ENCODE measurements at places on chromosomes 2 and 18. TPM values are rescaled to one million over a fixed set of nuclear protein-coding genes. Genes with fewer than 3 reads are reported as not detected.

The ALKAL2 gene
- total RNA-seq = 2.5 TPM

The DQX1 gene
- 41.8 TPM for total RNA-seq

The TAF1B gene
- not detected for total RNA-seq

DNA sequence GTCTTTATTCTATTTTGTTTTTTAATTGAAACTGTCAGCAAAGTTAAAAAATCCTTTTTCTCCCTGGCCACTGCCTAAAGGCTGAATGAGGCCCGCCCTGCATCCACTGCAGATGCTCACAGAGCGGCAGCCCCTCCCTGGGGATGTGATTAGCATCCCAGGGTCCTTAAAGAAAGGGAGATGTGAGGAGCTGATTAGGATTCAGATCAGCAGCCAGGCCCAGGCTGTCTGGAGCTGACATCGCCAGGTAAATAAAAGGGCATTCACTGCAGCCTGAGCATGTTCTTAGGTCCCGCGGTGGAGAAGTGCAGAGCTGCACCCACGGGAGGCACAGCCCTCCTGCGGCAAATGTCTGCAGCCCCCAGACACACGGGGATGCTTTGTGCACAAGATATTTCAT is 83.8 kb downstream of the LONRF2 start:
- H3K4me3 ChIP-seq = no peak overlapping the region
- H3K27ac ChIP-seq = no peak overlapping the region
- H3K4me1 ChIP-seq = peaks cover 3% of the 10 kb centered on the region
- H3K36me3 ChIP-seq = no peaks in the 10 kb centered on the region

- no peaks in the 10 kb centered on the region for H3K27me3 ChIP-seq
- no peaks in the 10 kb centered on the region for H3K4me1 ChIP-seq
- H3K36me3 ChIP-seq = no peaks in the 10 kb centered on the region
- no peak overlapping the region for H3K27ac ChIP-seq
- no peak overlapping the region for H3K4me3 ChIP-seq
These were observed 570.3 kb downstream of the FBXO15 start for GRCh38 chr18:73577365-73577764.

DNA sequence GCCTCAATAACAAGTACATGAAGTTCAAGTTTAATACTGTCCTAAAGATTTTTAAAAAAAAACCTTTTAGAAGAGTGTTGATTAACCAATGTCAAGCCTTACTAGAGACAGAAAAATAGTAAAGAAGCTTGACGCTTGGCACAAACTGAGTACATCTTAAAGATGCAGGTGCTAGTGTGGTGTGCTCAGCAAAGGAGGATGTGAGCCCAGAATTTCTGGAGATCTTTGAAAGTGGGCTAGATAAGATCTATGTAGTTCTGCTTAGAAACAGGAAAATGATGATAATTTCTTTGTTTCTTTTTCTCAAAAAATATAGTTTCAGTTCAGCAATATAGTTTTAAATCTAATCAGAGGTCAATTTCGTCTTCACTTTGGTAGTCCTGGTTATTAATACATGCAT is 118.3 kb upstream of the KLHL14 start:
- no peak for DNase-seq
- no peak overlapping the region for H3K4me3 ChIP-seq
- no peaks in the 10 kb centered on the region for H3K27me3 ChIP-seq
- H3K27ac ChIP-seq = no peak overlapping the region
- no peaks in the 10 kb centered on the region for H3K4me1 ChIP-seq
- no peaks in the 10 kb centered on the region for H3K36me3 ChIP-seq

DNA sequence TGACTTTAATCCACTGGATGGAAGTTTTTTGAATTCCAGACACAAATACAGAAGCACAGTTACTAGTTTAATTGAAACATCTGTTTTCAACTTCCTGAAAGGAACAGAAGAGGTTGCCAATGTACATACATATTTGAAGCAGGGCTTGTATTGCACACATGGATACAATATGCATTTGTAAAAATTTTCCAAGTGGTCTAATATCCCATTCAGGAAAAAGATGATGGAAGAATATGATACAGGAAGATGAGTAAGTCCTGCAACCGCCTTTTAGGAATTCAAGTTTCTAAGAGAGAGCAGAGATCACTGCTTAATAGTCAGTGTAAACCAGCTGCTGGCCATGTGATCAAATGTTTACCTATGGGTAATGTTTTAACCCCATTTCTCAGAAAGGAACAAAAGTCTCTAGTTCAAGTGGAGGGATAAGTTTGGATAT is 265.4 kb downstream of the TRIB2 start:
- H3K36me3 ChIP-seq = no peaks in the 10 kb centered on the region
- no peaks in the 10 kb centered on the region for H3K27me3 ChIP-seq
- H3K27ac ChIP-seq = no peak overlapping the region
- no peak overlapping the region for H3K4me3 ChIP-seq
- DNase-seq = no peak

DNA sequence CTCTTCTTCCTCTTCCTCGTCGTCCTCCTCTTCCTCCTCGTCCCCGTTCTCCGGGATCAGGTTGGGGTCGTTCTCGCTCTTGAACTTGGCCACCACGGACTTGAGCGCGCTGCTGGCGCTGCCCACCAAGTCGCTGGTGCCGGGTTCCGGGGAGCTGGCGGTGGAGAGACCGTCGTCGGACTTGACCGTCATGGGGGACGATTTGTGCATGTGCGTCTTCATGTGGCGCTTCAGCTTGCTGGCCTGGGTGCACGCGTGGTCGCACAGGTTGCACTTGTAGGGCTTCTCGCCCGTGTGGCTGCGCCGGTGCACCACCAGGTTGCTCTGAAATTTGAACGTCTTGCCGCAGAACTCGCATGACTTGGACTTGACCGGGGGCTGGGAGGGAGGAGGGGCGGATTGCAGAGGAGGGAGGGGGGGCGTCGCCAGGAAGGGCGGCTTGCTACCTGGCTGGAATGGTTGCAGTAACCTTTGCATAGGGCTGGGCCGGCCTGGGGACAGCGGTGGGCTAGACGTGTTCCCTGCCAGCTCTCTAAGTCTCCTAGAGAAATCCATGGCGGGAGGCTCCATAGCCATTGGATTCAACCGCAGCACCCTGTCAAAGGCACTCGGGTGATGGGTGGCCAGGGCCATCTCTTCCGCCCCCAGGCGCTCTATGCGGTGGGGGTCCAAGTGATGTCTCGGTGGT is 91.9 kb downstream of the BCL11A start:
- no peaks in the 10 kb centered on the region for H3K36me3 ChIP-seq
- H3K27me3 ChIP-seq = no peaks in the 10 kb centered on the region
- DNase-seq = no peak
- H3K4me1 ChIP-seq = no peaks in the 10 kb centered on the region

GRCh38 chr2:68383778-68384177 is 18.7 kb downstream of the PLEK start:
- H3K4me1 ChIP-seq = no peaks in the 10 kb centered on the region
- H3K36me3 ChIP-seq = no peaks in the 10 kb centered on the region
- DNase-seq = no peak
- no peaks in the 10 kb centered on the region for H3K27me3 ChIP-seq
- no peak overlapping the region for H3K27ac ChIP-seq

- DNase-seq = no peak
- H3K4me1 ChIP-seq = no peaks in the 10 kb centered on the region
- H3K27me3 ChIP-seq = no peaks in the 10 kb centered on the region
- H3K27ac ChIP-seq = no peak overlapping the region
These were observed 220.1 kb downstream of the HAUS1 start for GRCh38 chr18:46324087-46324955.

DNA sequence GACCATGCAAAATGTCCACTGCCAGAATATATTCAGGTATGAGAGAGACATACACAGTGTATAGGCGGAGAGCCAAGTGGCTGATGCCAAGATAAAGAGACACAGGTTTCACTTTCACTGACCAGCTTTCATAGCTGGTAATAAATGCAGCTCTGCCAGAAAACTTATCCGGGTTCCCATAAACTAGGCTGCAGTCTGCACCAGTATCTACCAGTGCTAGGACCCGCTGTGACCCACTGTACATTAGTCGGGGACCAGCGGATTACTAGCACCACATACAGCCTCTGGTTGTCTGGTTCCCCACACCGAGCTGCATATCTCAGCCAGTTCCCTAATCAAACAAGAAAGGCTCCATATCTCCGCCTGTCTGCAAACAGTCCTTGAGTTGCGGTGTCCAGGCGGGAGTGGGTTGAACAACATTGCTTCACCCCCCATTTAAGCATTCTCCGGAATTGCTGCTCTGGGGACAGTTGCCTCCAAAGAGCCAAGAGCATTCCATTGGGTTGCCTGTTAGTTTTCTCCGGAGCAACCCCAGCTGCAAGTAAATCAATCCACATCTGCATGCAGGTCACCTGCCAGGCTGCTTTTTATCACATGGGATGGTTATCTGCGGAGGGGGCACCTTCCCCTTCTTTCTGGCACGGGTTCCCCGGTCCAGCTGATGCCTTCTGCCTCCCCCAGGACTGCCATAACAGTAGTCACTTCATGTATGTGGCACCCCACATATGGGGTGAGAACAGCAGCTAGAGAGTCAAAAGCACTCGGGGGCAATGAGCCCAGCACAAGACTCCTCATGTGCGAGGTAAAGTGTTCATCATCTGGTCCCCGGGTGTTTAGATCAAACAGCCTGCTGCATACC is 18.0 kb upstream of the KLHL23 start:
- H3K27ac ChIP-seq = peak overlapping the region; percentile 75
- H3K36me3 ChIP-seq = no peaks in the 10 kb centered on the region
- DNase-seq = peak; percentile 71
- peaks cover 29% of the 10 kb centered on the region for H3K4me1 ChIP-seq
- H3K4me3 ChIP-seq = peak overlapping the region; percentile 36

Data from transverse colon (tissue), 4 donors.